ENCODE measurements at places on chromosomes 3 and 15.

DNA sequence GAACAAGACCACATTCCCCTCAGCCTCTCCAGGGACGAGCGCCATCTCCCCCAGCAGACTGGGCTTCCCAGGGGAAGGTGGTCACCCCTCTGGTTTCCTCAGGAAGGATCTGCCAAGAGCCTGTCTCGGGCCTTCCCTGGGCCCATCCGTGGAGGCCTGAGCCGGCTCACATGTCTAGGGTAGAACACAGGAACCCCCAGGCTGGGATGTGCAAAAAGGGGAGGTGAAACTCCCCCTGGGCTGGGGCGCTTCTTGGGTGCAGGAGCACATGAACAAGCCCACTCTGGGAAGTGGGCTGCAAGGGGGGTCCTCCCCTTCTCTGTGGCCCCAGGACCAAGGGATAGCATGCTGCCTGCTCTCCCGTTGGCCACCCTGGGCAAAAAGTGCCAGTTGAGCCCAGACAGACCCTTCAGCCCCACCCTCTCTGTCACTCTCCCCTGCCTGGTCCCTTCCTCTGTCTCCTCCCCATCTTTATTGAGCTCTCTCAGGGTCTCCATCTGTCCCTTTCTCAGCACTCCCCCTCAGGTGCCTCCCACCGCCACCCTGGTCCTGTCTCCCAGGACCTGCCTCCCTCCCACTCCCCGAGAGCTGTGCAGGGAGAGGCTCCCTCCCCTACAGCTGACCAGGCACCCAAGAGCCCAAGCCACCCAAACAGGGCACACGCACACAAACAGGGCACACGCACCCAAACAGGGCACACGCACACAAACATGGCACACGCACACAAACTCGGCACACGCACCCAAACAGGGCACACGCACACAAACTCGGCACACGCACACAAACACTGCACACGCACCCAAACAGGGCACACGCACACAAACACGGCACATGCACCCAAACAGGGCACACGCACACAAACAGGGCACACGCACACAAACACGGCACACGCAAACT, 864 bp downstream of the SEMA3G start:
- no peak for DNase-seq

DNA sequence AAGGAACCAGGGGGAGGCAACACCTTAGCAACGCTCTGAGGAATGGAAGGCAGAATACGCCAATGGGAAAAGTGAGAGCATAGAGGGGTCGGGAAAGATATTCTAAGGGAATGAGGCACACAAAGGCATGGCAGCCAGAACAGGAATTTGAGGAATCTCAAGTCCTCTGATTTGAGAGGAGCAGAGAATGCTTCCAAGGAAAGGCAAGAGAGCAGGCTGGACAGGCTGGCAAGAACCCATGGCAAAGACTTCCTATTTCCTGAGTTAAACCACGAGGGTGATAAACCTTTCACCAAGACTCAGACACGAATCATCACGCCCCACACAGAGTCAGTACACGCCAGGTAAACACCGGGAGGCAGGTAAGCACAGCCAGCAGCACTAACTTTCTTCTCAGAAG, 109.8 kb downstream of the IGF2BP2 start:
- peak; percentile 85 for DNase-seq

DNA sequence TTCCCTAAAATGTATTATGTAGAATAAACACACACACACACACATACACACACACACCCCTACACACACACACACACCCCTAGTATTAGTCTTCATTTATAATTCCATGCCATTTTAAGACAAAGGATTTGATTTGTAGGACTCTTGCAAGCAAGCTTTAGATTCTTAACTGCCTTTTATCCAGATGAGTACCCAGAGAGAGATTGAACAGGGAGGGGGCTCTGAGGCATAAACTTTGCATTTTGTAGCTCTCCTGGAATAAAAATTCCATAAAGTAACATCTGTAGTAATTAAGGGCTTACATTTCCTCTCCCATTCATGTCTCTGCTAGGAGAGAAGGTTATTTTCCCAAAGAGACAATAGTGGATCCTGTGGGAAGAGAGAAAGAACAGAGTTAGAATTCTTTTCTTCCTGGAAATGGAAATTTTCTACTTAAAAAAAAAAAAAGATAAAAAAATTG, 479.4 kb downstream of the RBMS3 start:
- no peak for DNase-seq

DNA sequence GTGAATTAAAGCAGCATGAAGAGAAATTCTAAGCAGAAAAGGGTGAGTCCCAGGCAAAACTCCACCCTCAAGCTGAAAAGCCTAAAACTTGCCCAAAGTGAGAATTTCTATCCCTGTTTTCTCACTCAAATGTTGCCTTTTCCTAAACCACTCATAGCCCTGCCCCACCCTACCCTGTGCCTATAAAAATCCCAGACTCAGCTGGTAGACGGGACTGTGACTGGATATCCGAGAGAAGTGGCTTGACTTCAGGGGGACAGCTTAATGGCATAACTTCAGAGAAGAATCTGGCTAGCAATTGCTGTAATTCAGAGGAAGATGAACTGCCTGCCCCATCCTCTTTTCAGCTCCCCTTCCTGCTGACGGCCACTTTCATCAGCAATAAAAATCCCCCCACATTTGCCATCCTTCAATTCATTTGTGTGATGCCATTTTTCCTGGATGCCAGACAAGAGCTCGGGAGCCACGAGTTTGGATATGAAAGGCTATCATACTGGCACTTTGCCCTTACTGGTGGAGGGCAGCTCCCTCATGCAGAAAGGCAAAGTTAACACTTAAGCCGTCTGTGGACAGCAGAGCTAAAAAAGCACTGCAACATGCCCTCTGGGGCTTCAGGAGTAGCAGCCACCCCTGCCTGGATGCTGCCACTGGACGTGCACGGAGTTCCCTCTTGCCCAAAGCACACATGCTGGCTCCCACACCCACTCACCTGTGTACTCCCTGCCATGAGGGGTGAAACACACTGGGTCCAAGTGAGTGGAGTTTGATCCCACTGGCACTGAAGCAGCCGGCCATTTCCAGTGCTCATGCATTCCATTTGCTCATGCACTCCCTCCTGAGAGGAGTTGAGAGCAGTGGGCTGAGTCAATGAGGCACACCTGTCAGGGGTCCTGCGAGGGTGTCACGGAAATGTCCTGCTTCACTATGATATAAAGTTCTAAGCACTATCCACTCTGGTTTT, 670.6 kb downstream of the PLOD2 start:
- no peak for DNase-seq

DNA sequence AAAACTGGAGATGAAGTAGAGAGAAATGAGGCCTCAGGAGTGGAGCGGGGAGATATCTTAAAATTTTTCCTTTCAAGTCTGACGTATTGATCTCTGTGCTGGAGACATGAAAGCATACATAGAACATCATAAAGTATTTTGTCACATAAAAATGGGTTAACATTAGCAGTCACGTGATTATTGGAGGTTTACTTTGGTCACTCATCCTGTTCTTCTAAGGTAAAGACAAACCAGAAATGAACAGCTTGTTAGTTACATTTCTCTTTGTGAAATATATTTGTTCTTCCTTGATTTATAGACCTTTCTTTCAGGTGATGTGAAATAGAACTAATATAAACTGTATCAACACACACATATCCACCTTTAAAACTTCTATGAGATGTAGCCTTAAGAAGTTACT, 324.1 kb downstream of the SQOR start:
- DNase-seq, result no peak

DNA sequence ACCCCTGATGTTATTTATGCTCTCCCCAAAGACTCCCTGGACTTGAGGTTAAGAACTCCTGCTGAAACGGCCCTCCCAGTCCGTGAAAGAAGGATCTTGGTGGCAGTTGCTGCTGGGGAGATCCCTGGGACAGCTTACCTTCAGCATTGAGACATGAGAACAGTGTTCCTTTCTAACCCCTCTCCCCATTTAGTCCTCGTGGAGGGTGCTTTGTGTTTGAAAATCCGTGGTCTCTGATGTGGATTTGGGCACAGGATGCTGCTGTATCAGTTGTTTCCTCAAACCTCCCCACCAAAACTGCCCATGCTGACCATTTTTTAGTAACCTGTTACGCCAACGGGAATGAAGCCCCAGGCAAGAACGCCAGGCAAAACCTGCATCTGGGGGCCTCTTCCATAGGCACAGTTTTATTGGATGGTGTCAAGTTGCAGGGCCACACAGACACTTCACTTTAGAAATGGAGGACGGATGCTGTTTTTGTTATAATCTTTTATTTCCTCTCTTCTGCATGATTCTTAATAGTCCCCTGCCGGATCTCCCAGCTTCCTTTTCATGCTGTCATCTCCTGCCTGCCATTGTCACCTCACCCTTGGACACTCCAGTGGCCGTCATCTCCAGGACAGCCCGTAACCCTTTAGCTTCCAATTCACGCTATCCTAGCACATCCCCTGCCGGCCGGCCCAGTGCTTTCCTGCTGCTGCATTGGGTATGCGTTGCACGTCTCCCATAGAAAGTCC, 31.7 kb upstream of the CEMIP start:
- DNase-seq, result no peak

DNA sequence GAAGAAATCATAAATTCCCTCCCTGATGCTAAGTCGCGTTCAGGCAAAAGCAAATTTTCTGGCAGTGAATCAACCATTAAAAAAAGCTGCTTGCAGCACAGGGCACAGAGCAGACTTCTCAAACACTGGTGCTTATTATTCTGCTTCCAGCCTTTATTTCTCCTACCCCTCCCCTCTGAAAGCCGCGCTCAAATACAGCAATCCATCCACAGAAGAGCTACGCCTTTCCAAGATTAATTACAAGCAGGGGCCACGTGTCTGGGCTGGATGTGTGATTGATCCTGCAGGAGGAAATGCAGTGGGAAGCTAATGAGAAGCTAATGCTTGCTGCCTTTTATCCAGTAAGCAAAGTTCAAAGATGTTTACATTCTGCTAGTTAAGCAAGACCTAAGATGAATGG, 134.9 kb upstream of the TOPAZ1 start:
- no peak for DNase-seq

DNA sequence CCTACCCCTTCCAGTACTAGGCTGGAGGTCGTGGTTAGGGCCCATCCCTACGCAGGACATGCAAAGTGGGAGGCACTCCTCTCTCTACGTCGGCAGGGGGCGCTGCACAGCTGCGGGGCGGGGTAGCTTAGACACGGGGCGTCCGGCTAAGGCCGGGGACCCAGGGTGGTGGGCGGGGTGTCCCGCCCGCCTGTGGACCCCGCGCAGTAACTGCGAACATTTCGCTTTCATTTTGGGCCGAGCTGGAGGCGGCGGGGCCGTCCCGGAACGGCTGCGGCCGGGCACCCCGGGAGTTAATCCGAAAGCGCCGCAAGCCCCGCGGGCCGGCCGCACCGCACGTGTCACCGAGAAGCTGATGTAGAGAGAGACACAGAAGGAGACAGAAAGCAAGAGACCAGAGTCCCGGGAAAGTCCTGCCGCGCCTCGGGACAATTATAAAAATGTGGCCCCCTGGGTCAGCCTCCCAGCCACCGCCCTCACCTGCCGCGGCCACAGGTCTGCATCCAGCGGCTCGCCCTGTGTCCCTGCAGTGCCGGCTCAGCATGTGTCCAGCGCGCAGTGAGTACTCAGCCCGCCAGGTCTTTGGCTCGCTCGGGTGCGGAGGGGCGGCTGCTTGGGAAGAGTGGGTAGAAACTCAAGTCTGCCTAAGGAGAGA, at the start of gene IL12A:
Gene IL12A (plus strand): TSS at position 219 of the 655 bp plus-strand sequence.
- DNase-seq, result peak; percentile 65

- no peak for DNase-seq
Observed at GRCh38 chr3:184570489-184570888, 8.9 kb downstream of the EPHB3 start.

GRCh38 chr3:179181993-179182551, 33.9 kb downstream of the PIK3CA start:
- DNase-seq, result peak; percentile 44

DNA sequence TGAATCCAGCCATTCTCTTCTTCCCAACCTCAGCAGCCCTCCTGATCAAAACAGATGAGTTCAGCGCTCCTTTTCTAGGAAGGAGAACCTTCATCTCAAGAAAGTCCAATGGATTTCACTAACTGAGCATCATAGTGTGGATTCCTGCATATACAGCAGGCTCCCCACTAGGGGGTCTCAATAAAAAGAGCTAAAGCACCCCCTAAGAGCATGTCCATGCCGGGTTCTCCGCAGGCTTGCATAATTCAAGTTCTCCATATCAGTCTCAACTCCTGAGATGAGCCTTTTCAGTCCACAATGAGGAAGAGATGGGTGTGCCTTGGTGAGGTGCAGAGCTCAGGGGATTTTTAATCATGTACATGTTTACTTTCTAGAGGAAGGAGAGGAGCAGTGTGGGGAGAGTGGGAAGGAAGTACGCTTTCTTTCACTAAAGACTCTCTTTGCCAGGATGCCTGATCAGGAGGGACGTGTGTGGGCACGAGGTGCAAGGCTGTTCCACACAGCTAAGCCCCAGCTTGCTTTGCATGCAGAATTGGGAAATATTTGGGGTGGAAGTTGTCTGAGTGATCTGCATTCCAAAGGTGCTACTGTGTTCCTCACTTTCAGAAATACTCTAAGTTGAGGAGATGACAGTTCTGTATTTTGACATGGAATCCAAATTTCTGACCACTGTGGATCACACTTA, 563.5 kb downstream of the OCA2 start:
- peak; percentile 1 for DNase-seq

DNA sequence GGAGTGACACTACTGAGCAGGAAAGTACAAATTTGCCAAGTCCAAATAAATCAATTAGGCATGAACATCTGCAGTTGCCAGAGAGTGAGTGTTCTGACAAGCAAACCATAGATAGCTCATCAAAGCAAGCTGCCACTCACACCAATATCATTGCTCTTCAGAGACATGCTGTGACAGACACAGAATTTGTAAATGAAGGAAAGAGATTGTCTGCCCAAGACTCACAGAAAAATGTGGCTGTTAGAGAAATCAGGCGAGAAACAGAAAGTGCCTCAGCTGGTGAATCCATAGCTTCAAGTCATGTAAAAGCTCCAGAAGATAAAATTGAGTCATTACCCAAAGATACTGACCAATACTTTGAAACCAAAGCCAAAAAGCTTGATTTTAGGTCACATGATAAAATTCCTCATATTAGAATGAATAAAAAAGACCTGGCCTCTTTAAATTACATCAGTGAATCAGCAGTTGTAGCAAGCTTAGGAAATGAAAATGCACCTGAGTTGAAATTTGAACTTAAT, 50.8 kb downstream of the CRYBG3 start:
- DNase-seq, result peak; percentile 28

GRCh38 chr3:194381460-194381875, 11.9 kb upstream of the LRRC15 start:
- DNase-seq, result no peak

GRCh38 chr3:128455116-128455515, 11.6 kb downstream of the DNAJB8 start:
- DNase-seq, result no peak

GRCh38 chr3:133254151-133254550, 145.7 kb upstream of the BFSP2 start:
- no peak for DNase-seq

- peak; percentile 93 for DNase-seq
Observed at GRCh38 chr3:149702691-149703441, 45.0 kb upstream of the WWTR1 start.
